ENCODE measurements at places on chromosomes 6 and 20. TPM values are rescaled to one million over a fixed set of nuclear protein-coding genes. Genes with fewer than 3 reads are reported as not detected.

The SLC17A2 gene
- not detected for total RNA-seq

The HCRTR2 gene
- not detected for total RNA-seq

The HLA-DOA gene
- under 0.01 TPM for total RNA-seq

The AAR2 gene
- total RNA-seq: 17.5 TPM

The FAM209B gene
- total RNA-seq: not detected

The GNAS-AS1 gene
- 0.43 TPM for total RNA-seq

The OPRM1 gene
- total RNA-seq: under 0.01 TPM

The SLC16A10 gene
- not detected for total RNA-seq
